ENCODE measurements at places on chromosomes 13 and 19.

DNA sequence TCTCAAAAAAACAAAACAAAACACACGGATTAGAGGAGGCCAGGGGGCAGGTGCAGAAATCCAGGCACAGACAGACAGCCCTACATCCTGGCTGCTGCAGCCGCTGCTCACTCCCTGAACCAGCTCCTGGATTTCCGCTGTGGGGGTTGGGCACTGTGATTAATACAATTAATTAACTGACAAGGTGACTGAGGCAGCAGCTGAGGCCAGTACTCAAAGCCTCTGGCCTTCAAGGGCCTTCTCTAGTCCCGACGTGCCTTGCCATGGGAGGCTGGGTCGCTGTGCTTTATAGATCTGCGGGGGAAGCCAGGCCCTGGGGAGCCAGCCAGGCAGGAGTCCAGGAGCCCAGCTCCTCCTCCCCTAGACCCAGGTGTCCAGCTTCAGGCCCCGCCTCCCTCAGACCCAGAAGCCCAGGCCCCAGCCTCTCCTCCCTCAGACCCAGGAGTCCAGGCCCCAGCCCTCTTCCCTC, 4.6 kb downstream of the NECTIN2 start:
- DNase-seq, result no peak

- DNase-seq, result no peak
These were observed 4.3 kb downstream of the BBC3 start for GRCh38 chr19:47226426-47227351.

- DNase-seq, result peak; percentile 37
These were observed 4.9 kb upstream of the TFDP1 start for GRCh38 chr13:113579686-113580085.

DNA sequence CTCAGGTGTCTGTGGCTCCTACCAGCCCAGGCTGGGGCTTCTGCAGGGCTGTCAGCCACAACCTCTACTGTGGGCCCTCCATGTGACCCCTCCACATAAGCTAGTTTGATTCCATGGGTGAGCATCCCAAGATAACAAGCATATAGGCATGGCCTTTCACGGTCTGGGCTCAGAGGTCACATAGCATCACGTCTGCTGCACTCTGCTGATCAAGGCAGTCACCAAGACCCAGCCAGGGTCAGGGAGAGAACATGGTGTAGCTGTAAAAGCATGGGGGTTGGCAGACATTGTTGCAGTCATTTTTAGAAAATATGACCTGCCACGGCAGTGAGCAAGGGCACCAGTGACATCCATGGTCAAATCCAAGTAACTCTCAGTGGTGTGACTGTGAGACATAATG, 698.8 kb downstream of the UQCRFS1 start:
- no peak for DNase-seq

DNA sequence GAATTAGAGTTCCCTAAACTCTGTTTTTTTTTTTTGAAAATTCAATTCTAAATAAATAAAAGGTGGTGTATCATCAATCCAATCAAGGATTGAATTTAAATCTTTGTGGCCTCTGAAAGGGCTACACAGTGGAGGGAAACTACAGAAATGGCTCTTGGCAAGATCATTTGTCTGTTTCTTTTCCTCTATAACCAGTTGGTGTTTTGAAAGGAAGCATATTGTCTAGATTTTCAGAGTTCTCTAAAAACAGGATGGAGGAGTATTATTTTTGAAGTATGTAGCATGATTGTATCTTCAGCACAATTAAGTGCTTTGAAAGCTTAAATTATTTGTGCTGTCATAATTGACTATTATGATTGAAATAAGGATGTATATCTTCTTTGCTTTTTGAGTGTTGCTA, 29.8 kb downstream of the WASF3 start:
- DNase-seq, result no peak

- DNase-seq, result no peak
These were observed 150.3 kb downstream of the KATNAL1 start for GRCh38 chr13:30156826-30157615.

DNA sequence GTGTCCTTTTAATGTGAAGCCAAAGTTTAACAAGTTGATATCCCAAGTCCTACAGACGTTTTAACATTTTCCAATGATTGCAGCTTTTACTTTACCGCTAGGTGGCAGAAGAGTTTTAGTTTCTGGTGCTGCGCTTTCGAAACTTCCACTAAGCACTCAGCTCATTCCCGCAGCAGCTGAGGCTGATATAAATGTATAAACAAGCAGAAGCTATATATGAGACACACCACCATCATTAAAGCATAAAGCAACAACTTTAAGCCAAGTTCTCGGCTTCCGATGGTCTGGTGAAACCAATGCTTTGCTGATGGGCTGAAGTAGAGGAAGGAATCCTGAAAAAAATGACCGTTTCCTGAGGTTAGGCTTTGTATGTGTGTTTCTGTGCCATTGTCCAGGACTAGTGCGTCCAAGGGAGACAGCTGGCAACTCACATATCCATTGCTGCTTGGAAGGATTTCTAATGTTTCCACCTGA, 753.9 kb downstream of the OLFM4 start:
- DNase-seq, result no peak

DNA sequence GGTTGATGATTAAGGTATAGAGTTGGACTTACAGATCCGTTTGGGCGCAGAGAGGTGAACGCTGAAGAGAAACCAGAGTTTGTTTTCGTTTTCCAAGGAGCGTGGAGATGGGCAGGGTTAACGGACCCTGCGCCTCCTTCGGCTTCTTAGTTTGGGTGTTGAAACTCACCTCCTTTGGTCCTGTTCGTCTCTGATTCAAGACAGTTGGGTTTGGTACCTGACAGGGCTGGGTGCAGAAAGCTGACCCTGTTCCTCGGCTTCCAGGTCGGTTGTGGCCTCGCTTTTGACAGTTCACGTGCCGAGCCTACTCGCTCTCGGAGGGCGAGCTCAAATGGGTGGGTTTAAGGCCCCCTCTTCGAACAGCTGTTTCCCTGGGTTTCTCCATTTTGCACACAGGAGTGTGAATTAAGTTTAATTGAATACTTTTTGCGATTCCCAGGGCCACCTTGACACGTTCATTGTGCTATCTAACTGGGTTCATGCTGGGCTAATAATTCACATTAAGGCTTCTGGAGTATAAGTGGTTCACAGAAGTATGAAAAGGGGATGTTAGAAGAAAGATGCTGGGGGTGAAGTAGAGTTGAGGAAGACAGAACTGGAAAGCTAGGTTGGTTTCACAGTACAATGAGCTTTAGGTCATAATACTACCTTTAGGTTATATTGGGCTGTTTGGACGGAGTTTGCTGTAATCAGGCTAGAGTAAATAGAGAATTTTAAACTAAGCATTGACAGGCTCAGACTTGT, 638 bp downstream of the USPL1 start:
- DNase-seq, result no peak

DNA sequence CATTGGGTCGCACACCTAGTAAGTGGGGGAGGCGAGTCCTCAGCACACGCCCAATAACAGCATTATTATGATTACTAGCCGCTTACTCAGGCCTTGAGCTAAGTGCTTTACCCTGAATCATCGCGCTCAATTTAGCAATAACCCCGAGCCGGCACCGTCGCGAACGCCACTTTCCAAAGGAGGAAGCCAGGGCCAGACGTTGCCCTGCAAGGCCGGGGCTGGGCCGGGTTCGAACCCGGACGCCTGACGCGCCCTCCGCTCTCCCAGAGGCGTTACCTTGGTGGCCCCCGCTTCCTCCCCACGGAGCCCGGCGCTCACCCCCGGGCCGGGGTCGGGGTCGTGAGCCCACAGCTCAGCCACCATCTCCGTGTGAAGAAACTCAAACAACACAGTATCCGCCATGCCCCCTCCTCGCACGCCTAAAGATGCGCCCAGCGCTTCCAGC, at the start of gene TRAPPC6A:
Gene TRAPPC6A, minus strand, starts transcription at position 421 of the 445 bp plus-strand sequence. Its CDS starts 19 bp downstream, at position 402.
- DNase-seq, result no peak

GRCh38 chr19:4358709-4359626, 15.6 kb downstream of the MPND start:
- DNase-seq, result no peak

GRCh38 chr13:25927932-25928331, 123.9 kb downstream of the SHISA2 start:
- no peak for DNase-seq

DNA sequence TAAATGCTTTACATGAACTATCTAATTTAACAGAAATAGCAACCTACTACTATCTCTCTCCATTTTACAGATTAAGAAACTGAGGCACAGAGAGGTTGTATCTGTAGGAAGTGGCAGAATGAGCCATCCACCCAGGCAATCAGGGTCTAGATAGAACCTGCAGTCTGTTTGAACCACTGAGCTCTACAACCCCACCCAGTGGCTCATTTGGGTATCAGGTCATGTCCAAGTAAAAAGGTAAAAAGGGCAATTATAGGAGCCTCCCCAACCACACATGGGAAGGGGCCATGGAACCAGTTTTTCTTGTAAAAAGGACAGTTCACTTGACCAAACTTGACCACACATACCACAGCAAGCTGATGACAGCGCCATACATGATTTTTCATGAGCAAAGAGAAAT, 92.9 kb upstream of the SGCG start:
- DNase-seq, result no peak

GRCh38 chr13:102845289-102845629, 573 bp upstream of the ERCC5 start:
- DNase-seq, result no peak

DNA sequence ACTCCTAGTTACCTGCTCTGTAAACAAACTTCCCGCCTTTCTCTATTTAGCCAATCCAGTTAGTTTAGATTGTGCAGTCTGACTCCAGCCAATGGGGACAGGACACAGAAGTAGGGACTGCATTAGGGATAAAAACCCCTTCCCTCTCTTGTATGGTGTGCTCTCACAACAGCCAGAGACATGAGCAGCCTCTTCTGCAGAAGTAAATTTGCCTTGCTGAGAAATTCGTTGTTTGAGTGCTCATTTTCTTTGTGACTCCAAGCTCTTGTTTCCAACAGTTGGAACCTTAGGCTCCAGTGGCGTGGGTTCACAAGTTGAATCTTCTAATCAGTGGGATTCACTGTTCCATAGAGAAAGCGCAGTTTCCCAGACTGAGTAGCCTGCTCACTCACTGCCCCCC, 66.1 kb downstream of the ZNF93 start:
- peak; percentile 22 for DNase-seq

Data from vagina (tissue), 2 donors.